ENCODE measurements at places on chromosomes 1 and 21. TPM values are rescaled to one million over a fixed set of nuclear protein-coding genes. Genes with fewer than 3 reads are reported as not detected.
A peak's percentile ranks its signal among the peaks of the same experiment; 100 is the strongest.

- H3K27me3 ChIP-seq: no peaks in the 10 kb centered on the region
- DNase-seq: no peak
- H3K36me3 ChIP-seq: peaks cover 23% of the 10 kb centered on the region
- H3K27ac ChIP-seq: peak overlapping the region; percentile 68
- no peak overlapping the region for H3K4me3 ChIP-seq
- peaks cover 60% of the 10 kb centered on the region for H3K4me1 ChIP-seq
These were observed 119.2 kb downstream of the GALNT2 start for GRCh38 chr1:230186003-230186863.

GRCh38 chr1:44353604-44354003, 1.5 kb downstream of the ERI3 start:
- H3K27me3 ChIP-seq: no peaks in the 10 kb centered on the region
- no peak overlapping the region for H3K27ac ChIP-seq
- peak overlapping the region; percentile 89 for H3K4me3 ChIP-seq
- no peak for DNase-seq

GRCh38 chr1:46647611-46648010, 20.6 kb downstream of the ATPAF1 start:
- H3K27me3 ChIP-seq: no peaks in the 10 kb centered on the region
- H3K36me3 ChIP-seq: peaks cover 45% of the 10 kb centered on the region
- no peak for DNase-seq

GRCh38 chr1:157966031-157966537, 27.4 kb upstream of the KIRREL1 start:
- no peak overlapping the region for H3K27ac ChIP-seq
- H3K4me1 ChIP-seq: no peaks in the 10 kb centered on the region
- no peak for DNase-seq
- H3K36me3 ChIP-seq: no peaks in the 10 kb centered on the region
- no peak overlapping the region for H3K4me3 ChIP-seq

GRCh38 chr1:111990878-111991718, 1.6 kb upstream of the KCND3 start:
- no peaks in the 10 kb centered on the region for H3K36me3 ChIP-seq
- no peak overlapping the region for H3K27ac ChIP-seq
- H3K4me3 ChIP-seq: peak overlapping the region; percentile 3
- peaks cover 10% of the 10 kb centered on the region for H3K4me1 ChIP-seq

Gene ATAD3A
- 31.9 TPM for total RNA-seq

Gene S100A14
- not detected for total RNA-seq

Data from activated CD4-positive, alpha-beta T cell treated with anti-CD3 and anti-CD28 coated beads, Interleukin-2, amount 10 ng/mL, durations not matched to agents 7 days and 5 days (primary cell).